ENCODE measurements at places on chromosomes 7 and 10.
A peak's percentile ranks its signal among the peaks of the same experiment; 100 is the strongest.

DNA sequence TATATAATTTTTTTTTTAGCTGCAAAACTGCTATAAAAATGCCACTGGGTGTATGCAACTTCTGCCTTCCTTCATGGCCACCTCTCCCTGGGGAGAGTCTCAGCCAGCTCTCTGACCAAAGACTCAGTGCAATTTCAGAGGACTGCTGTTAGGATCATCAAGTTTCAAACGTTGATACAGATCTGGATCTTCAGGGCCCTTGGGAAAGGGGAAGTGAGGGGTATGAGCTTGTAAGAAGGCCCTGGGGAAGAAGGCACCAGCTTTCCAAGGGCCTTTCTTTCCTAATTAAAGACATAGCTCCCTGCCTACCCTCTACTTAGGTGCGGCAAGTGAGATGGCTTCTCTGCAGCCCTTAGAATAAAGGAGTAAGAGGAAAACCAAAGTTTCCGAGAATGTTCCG is 130.4 kb downstream of the CUL2 start:
- DNase-seq, result peak; percentile 9

- DNase-seq, result no peak
These were observed 226.9 kb upstream of the CSTF2T start for GRCh38 chr10:51926337-51926736.

- no peak for DNase-seq
These were observed 29.1 kb downstream of the TES start for GRCh38 chr7:116239434-116239833.

DNA sequence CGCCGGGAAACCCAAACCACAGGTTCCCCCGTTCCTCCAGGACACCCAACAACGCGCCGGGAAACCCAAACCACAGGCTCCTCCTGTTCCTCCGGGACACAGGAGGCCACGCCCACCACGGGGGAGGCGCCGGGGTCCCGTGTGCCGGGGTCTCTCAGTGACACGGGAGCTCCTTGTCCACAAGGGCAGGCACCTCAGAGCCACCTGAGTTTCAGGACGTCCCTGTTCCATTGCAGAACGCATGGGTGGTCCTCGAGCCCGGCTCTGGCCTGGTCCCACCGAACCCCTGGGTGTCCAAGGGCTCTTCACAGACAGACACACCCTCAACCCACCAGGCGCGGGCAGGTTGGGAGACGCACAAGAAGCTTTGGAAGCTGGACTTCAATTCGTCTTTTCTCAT is 57.6 kb upstream of the ADGRA1 start:
- no peak for DNase-seq

DNA sequence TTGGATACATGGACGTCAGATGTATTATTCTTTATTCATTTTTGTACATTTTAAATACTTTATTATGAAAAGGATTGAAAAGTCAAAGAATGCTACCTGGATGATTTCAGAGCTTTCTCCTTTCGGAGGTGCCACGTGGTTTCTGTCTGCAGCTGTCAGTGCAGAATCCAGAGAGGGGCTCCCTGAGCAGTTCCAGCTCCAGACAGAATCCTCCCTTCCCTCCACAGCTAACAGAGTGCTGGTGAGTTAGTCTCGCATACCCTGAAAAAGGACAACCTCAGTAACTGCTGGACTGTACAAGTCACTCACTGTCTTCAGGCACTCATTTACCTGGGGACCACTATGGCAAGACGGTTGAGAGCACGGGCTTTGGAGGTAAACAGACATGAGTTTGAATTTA is 10.9 kb downstream of the DNMBP start:
- no peak for DNase-seq

DNA sequence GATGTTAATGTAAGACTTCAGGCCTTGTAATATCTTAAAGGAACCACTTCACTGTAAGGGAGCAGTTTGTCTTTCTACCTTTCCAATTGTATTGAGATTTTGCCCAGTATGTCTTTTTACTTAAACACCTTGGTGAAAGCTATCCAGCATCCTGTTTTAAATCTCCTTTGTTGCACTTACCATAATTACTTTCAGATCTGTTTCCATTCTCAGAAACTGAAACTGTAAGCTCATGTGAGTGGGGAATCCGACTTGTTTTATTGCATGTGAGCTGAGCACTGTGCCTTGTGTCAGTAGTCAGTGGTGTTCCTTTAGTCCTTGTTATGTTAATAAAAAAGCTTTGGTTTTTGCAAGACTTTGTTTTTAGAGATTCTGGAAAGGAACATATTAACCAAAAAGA is 42.2 kb downstream of the BMPR1A start:
- DNase-seq, result no peak

DNA sequence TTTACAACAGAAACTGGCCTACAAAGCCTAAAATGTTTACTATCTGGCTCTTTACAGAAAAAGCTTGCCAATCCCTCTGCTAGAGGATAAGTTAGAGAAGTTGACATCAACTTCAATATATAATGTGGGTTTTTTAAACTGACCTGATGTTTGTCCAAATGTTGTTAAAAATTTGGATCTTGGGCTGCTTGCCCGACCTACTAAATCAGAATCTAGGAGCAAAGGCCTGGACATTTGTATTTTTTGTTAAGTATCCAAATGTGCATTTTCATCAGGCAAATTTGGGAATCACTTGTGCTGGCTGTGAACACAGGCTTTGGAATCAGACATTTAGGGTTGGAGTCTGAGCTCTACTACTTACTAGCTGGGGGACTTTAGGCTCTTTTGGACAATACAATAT is 252.7 kb upstream of the CSTF2T start:
- DNase-seq, result no peak

DNA sequence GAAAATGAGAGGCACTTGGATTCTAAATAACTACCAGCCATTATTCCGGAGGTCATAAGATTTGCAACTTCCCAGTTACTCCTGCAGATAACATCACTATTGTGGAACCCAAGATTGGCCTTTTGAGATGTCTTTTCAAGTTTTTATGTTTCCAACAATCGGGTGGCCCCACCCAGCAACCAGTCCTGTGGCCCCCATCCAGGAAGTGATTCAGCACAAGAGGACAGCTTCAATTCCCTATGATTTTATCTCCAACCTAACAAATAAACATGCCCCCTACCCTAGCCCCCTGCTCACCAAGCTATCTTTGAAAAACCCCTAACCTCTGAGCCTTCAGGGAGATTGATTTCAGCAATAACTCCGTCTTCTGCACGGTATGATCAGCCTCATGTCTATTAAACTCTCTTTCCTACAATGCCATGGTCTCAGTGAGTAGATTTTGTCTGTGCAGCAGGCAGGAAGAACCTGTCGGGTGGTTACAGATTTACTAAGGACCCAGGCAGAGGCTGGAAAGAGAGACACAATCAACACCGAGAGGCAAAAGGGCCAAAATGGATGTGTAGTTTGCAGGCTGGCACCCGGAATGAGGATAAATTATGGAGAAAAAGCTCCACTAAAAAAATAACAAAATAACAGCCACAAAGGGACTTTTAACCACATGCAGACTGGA is 83.9 kb upstream of the UNC5B start:
- DNase-seq, result no peak

DNA sequence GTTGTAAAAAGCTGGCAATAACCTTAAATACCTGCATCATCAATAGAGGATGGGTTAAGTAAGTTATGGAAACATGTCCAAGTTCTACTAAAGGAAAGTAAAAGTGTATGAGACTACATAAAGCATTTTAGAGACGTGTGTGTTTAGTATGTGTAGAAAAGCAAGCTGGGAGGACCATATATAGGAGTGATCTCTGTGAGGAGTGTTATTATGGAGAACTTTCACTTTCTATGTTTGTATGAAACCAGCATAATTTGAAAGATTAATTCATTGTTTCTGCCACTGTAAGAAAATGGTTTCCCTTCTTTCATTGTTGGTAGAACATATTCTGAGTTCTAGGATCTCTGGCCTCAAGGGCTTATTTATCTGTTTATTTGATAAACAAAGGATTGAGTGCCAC is 19.2 kb upstream of the PDLIM1 start:
- no peak for DNase-seq

DNA sequence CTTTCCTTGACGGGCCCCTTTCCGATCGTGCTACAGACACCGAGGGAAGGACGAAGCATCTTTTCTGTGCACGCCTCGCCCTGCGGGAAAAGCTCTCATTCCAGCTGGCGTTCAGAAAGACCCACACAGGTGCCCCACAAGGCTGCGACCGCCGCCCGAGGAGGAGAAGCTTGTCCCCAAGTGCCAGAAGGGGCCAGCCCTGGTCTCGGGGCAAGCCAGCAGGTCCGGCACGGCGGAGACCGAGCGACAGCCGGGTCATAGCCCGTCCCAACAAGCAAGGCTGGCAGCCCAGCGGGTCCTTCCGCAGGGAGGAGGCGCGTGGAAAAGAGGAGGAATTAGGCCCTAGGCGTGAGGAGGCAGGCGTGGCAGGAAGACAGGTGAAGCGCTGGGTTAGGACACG is 62.7 kb downstream of the TNRC18 start:
- DNase-seq, result no peak

DNA sequence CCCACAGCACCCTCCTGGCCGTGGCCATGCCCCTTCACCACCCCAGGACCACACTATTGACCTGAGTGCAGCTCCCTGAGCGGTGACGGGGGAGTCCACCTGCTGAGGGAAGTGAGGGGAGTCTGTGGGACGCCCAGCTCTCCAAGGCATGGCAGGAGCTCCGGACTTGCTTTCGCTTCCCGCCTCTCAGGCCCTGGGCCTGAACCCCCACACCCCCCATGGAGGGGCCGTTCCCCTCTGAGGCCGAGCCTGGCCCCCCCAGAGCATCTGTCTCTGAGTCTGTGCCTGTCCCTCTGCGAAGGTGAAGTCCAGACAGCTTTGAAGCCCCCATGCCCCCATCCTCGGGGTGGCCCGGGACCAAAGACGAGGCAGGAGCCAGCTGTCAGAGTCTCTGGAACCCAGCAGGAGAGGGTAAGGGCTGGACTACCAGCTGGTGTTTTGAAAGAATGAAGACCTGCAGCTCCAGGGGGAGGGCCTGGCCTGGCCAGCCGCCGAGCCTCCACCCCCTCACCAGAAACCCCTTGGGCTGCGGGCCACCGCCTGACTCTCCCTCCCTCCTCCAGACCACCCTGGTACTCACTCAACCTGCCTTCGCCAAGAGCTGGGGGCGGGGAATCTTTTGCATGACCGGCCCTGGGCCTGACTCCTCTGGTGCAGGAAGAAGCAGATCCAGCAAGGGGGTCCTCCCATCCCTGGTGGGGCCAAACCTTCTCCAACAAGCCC is 114.0 kb downstream of the PDGFA start:
- DNase-seq, result no peak

- DNase-seq, result no peak
These were observed 89.8 kb downstream of the KIAA1549 start for GRCh38 chr7:138891446-138891810.

- DNase-seq, result no peak
These were observed 90.0 kb downstream of the FOXP2 start for GRCh38 chr7:114504586-114504985.

GRCh38 chr10:16545116-16545736 is 23.5 kb upstream of the C1QL3 start:
- DNase-seq, result no peak

DNA sequence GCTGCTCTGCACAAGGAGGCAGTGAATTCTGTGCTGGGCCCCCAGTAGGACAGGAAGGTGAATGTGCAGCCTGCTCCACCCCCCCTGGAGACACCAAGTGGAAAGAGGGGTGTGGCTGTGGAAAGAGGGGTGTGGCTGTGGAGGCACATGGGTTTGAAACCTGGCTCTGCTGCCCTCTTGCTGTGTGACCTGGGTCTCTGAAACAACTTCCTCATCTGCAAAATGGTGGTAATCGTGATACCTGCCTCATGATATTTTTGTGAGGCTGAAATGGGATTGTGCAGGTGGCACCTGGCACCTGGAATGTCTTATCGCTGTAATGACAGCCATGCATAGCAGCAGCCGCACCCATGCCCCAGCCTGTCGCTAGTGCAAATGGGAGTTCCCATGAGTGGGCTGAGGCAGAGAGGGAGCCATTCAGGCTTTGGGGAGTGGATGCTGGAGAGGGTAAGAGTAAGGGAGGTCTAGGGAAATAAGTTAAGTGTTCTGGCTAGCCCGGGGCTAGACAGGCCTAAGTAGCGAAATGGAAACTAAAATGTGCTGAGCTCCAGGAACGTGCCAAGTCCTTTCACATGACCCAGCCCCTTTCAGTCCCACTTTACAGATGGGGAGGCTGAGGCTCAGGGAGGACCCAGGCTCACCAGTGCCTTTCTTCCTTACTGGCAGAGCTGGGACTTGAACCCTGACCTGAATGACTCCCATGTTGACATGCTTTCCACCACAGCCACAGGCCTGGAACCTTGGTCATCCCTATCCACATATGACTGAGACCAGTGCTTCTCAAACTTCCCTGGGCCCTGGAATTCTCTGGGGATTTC is 35.0 kb downstream of the C10orf105 start:
- DNase-seq, result no peak

GRCh38 chr10:13751191-13751764 is 164.5 kb downstream of the PRPF18 start:
- no peak for DNase-seq

GRCh38 chr7:10521306-10521705 is 452.4 kb upstream of the PHF14 start:
- no peak for DNase-seq

- peak; percentile 21 for DNase-seq
These were observed 95.8 kb downstream of the HIP1 start for GRCh38 chr7:75642810-75643486.

DNA sequence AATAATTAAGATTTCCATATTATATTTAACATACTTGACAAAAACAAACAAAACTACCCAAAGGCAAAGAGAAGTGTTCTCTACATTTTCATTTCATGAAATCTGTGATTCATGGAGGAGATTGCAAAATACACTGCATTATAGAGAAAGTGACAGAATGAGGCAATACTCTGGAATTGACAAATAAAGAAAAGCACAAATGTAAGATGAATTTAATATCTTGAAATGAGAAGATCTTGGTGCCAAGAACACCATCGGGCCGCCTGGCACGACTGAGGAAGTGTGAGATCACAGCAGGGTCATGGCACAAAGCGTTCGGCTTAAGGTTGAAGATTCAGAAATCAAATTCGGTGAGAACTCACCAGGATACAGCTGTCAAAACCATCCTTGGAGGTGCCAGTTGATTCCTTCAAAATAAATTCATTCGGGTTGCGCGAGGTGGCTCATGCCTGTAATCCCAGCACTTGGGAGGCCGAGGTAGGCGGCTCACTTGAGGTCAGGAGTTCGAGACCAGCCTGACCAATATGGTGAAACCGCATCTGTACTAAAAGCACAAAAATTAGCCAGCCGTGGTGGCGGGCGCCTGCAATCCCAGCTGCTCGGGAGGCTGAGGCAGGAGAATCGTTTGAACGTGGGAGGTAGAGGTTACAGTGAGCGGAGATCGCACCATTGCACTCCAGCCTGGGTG is 174.0 kb upstream of the PFKP start:
- DNase-seq, result no peak

- DNase-seq, result no peak
These were observed 431.2 kb upstream of the IGFBP3 start for GRCh38 chr7:46352004-46352954.

GRCh38 chr7:120054376-120055100 is 218.4 kb upstream of the KCND2 start:
- DNase-seq, result no peak

- DNase-seq, result no peak
These were observed 73.3 kb downstream of the ARID5B start for GRCh38 chr10:61974601-61975390.

DNA sequence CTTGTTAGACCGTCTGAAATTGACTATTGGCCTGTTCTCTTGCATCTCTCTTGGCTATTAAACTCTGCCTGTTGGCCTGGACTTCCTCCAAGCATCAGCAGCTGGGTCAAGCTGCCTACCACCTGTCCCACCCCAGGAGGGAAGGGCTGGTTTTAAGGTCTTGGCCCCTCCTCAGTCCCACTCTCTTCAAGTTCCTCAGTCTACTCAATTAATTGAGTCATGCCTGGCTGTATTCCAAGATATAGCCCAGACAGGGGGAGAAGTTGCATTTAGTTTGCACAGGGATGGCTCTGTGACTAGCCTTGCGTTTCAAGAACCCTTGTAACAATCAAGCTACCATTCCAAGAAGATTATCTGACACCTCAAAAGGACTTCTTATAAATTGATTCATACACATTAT is 113.8 kb upstream of the GLI3 start:
- no peak for DNase-seq

Measured in NCI-H2171 (cell line).